ENCODE measurements at places on chromosomes 3 and 15.
A peak's percentile ranks its signal among the peaks of the same experiment; 100 is the strongest.

DNA sequence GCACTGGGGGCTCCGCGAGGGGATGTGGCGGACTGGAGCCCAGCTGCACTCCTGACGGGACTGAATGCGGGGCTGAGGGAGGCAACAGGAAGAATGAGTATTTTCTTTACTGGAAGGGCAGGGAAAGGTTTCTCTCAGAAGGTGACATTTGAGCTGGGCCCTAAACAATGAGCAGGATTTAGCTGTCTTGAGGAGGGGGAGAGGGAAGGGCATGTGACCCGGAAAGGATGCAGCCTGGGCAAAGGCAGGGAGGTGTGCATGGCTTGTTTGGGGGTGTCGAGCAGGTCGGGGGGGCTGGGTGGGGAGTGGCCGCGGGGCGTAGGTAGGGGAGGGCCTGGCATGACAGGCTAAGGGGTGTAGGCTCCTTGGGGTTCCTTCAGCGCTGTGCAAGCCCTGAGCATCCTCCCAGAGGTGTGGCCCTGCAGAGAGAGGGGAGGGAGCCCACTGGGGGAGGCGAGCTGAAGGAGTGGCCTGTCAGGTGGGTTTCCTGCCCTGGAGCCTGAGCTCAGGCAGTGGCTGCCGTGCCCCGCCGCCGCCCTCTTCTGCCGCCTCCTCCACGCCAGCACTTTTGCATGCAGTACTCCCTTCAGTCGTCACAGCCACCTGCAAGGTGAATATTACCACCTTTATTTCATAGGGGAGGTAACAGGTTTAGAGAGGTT is 17.2 kb upstream of the ANKDD1A start:
- DNase-seq: peak; percentile 22

GRCh38 chr3:11230832-11231231 is 41.4 kb upstream of the ATG7 start:
- no peak for DNase-seq

DNA sequence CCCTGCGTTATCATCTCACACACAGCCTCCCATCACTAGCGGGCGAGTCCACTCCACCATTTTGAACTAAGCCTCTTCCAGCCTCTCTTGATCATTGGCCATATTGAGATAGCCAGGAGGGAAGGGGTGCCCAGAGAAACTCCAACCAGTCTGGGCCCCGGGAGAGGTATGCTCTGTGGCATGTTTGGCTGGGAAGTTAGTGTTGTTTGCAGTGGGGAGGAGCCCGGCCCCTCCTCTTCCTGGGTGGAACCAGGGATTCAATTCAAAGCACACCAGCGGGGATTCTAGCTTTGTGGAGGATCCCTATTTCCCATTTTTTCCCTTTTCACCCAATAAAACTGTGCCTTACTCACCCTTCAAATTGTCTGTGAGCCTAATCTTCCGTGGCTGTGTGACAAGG is 71.8 kb downstream of the GBE1 start:
- no peak for DNase-seq

- DNase-seq: no peak
These were observed 7.8 kb upstream of the RFX7 start for GRCh38 chr15:56251315-56252095.

GRCh38 chr3:175041369-175041768 is 182.2 kb downstream of the NAALADL2 start:
- no peak for DNase-seq

DNA sequence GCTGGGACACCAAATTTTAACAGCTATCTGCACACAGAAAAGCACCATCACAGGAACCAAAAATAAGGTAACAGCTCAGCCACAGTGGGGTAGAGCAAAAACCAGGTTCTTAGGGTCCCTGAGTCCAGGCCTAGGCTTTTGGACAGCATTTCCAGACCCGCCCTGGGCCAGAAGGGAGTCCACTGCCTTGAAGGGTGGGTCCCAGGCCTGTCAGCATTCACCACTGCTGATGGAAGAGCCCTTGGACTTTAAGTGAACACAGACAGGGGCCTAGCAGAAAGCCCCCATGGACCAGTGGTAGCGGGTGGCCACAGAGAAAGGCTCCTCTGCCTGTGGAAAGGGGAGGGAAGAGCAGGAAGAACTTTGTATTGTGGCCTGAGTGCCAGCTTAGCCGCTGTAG is 56.4 kb downstream of the PLCH1 start:
- no peak for DNase-seq

DNA sequence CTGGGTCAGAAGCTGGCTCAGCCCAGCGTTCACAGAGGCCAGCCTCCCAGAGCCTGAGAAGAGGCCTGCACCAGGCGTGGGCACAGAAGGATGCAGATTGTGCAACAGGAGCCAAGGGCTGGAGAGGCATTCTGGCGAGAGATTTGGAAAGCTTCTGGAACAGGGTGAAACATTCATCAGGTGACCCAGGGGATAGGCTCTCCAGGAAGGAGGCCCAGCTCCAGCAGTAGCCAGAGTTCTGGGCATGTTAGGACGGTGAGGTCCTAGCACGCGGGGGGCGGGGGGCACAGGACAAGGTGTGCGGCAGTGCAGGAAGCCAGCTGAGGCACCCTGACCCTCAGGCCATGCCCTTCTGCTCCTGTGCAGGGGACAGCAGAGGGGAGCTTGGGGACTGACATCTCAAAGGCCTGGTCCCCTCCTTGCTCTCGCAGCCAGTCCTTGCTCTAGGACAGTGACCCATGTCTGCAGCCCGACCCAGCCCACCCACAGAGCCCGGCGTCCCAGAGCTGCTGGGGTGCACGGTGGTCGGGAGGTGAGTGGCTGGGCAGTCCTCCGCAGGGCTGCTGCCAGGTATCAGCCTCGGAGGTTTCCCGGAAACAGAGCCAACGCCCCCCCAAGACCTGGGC is 111.7 kb upstream of the KLF13 start:
- peak; percentile 76 for DNase-seq

- no peak for DNase-seq
These were observed 23.4 kb downstream of the SPSB4 start for GRCh38 chr3:141074529-141074928.

GRCh38 chr15:67134067-67134838 is 68.9 kb downstream of the SMAD3 start:
- no peak for DNase-seq

DNA sequence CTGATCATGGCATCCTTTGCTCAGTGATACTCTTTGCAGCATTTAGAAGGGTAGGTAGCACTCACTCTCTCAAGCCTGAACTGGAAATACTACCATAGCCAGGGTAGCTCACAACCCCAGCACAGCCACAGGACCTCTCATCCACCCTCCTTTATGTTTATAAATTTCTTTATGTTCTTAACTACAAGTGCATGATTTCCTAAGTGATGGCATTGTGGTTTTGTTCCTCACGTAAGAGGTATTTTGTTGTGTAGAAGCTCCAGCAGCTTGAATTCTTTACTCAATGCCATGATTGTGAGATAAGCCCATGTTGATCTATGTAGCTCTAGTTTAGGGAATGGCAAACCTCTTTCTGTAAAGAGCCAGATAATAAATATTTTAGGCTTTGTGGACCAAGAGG is 7.9 kb upstream of the RTP3 start:
- DNase-seq: no peak

GRCh38 chr3:86845726-86846125 is 145.2 kb downstream of the VGLL3 start:
- DNase-seq: no peak

- no peak for DNase-seq
These were observed 131.6 kb downstream of the CHCHD6 start for GRCh38 chr3:126835472-126836219.

- DNase-seq: no peak
These were observed 106.2 kb downstream of the DGKG start for GRCh38 chr3:186255703-186256331.

GRCh38 chr15:74865316-74865715 is 7.8 kb downstream of the SCAMP2 start:
- no peak for DNase-seq

GRCh38 chr3:36688815-36689214 is 75.5 kb downstream of the DCLK3 start:
- no peak for DNase-seq

DNA sequence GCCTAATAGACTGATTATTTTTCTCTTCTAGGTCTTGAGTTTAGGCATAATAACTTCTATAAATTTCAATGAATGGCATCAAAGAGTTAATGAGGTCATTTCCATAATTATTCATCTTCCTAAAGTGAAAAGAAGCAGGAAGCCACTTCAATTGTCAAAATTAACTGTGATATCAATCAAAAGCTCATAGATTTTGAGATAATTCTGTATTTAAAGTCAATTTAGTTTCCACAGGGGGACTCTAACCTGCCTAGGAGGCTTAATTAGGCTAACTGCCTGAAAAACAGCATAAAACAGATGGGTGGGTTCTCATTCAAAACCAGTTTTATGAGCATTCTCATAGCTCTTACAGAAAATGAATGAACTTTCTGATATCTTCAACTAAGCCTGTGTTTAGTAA is 177.8 kb downstream of the OTOL1 start:
- no peak for DNase-seq

- DNase-seq: no peak
These were observed 115.7 kb downstream of the SNRPN start for GRCh38 chr15:25070353-25070963.

GRCh38 chr3:56702490-56703315 is 19.6 kb upstream of the TASOR start:
- no peak for DNase-seq

DNA sequence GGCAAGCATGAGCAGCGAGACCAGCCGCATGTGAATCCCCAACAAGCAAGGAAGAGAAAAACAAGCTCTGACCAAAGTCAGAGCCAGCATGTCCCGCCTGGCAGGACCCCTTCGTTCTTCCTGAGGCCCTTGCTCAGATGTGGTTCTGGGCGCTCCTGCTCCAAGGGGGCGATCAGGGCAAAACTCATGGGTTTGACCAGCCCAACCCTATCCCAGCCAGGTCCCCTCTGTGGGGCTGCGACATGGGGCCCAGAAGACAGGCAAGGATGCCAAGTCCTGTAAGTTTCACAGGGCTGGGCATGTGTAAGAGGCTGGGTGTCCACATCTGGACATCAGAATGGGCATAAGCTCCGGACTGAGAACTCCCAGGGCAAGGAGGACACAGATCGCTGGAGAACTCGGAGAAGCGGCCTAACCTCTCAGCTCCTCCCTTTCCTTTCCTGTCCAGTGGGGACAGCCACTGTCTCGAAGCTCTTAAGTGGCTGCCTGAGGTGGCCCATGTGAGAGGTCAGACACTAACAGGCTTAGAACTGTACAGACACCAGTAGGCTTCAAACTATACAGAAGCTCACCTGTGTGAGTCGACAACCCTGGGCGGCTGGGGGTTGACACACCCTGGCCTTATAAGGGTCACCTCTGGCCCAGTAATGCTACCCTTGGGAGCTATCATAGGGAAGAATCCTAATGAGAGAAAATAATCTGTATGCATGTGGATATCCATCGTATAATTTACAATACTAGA is 48.9 kb downstream of the XXYLT1 start:
- DNase-seq: no peak

DNA sequence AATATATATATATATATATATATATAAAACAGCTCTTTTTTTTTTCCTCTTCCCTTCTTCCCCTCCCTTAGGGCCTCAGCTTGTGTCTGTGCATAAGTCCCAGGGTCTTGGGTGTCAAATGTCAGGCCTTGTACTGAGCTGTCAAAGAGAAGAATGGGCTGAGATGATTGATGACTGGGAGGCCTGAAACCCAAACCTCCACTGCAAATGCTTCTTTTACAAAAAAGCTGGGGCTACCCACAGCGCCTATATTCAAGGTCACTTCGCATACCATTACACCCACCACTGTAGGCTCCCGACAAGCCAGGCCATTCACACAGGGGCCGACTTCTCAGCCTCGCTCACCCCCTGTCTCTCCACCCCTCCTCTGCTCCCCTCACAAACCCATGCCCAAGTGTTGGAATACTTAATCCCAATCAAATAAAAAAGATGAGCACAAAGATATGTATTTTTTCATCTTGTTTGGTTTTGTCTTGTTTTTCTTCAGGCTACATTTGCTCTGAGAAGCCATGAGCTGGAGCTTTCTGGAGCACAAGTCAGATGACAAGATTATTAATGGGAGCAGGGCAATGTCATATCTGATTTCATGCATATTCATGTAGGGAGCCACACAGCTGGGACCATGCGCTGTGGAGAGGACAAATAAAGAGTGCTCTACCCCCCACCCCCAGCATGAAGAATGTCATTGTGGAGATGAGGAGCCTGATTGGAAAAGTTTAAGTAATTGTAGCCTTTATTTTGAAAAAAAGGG is 614.4 kb upstream of the NR2F2 start:
- no peak for DNase-seq

DNA sequence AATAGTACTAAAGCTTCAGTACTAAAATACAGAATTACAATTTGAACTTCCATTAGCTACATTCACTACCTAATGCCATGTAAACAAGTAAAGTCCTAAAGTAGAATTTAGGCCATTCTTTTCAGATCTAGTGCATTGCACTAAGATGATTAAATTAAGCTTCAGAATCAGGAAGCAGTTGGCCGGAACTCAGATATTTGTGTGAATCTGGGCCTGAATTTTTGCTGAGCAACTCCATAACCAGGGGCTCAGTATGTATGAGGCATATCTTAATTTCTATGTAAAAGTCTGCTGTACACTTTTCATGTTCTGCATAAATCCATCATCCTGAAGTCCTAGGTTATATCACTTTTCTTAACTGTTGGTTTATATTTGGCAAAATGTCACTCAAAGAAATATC is 246.4 kb downstream of the RBMS3 start:
- DNase-seq: no peak

GRCh38 chr3:105933871-105934270 is 65.1 kb upstream of the CBLB start:
- DNase-seq: no peak

- peak; percentile 62 for DNase-seq
These were observed at the start of gene HDGFL3 for GRCh38 chr15:83207660-83208366. HDGFL3 (minus strand) TSS chr15:83207823; CDS start chr15:83207414, 409 bp downstream.

- no peak for DNase-seq
These were observed 9.8 kb downstream of the FAM174B start for GRCh38 chr15:92645731-92646130.

DNA sequence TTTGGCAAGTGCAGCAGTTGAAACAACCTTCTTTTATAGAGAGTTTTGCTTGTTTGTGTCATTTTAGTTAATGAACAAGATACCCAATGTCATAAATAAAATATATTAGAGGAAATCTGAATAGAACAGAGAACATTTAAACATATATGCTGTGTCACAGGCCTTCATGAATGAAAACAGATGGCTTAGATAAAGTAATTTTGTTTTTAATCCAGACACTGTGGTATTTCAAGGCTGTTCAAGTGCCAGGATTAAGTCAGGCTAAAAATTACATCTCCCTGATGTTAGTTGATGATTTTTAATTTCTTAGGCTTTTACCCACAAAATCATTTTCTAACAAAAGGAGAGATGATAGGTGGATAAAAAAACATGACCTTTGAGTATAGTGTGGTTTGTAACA is 4.9 kb upstream of the ACKR4 start:
- no peak for DNase-seq

GRCh38 chr3:79362571-79363270 is 405.1 kb downstream of the ROBO1 start:
- no peak for DNase-seq

- no peak for DNase-seq
These were observed 9.6 kb upstream of the ANXA2 start for GRCh38 chr15:60407415-60407805.

- no peak for DNase-seq
These were observed 42.0 kb upstream of the TP63 start for GRCh38 chr3:189589179-189589569.

GRCh38 chr3:128481438-128481942 is 11.5 kb downstream of the GATA2 start:
- DNase-seq: peak; percentile 60
